RPMI7951 (cell line): ENCODE measurements at places on chromosomes 13 and 19. TPM values are rescaled to one million over a fixed set of nuclear protein-coding genes. Genes with fewer than 3 reads are reported as not detected.

Gene PROZ
- total RNA-seq: not detected in 2 replicates

Gene GAPDHS
- 0.20 TPM in 1 of 2 replicates, not detected in the other for total RNA-seq

Gene ELAVL3
- total RNA-seq: not detected in 2 replicates

Gene ZNF45
- total RNA-seq: 14.3 and 20.1 TPM in 2 replicates

Gene LPAR6
- total RNA-seq: 10.4 and 11.4 TPM in 2 replicates

Gene KPTN
- total RNA-seq: 6.6 and 12.1 TPM in 2 replicates

Gene C13orf46
- total RNA-seq: 0.10 TPM in 1 of 2 replicates, not detected in the other

Gene LILRA2
- total RNA-seq: not detected in 2 replicates

Gene S1PR5
- 0.29 TPM in 1 of 2 replicates, not detected in the other for total RNA-seq

Gene ZNF256
- total RNA-seq: 2.7 and 4.6 TPM in 2 replicates

Gene CATSPERD
- not detected in 2 replicates for total RNA-seq

Gene LGALS7B
- total RNA-seq: not detected in 2 replicates

Gene RELB
- total RNA-seq: 7.2 and 9.9 TPM in 2 replicates

Gene APOC4
- total RNA-seq: not detected in 2 replicates

Gene NLRP9
- total RNA-seq: not detected in 2 replicates

Gene DLEU7
- 0.12 TPM in 1 of 2 replicates, not detected in the other for total RNA-seq

Gene ZNF442
- total RNA-seq: 1.6 and 2.1 TPM in 2 replicates

Gene ARL11
- not detected in 2 replicates for total RNA-seq

Gene FFAR3
- not detected in 2 replicates for total RNA-seq

Gene ZNF491
- total RNA-seq: 1.9 and 2.5 TPM in 2 replicates

Gene ZNF729
- total RNA-seq: not detected in 2 replicates

Gene ZNRF4
- total RNA-seq: not detected in 2 replicates

Gene PTPRS
- 44.9 and 45.8 TPM in 2 replicates for total RNA-seq

Gene CD37
- not detected in 2 replicates for total RNA-seq

Gene TNFRSF19
- total RNA-seq: 39.2 and 44.5 TPM in 2 replicates

Gene SRRM5
- 0.10 and 0.12 TPM in 2 replicates for total RNA-seq

Gene CYP4F8
- total RNA-seq: not detected in 2 replicates

Gene CDX2
- not detected in 2 replicates for total RNA-seq

Gene SF3A2
- 18.9 and 24.7 TPM in 2 replicates for total RNA-seq

Gene KATNAL1
- total RNA-seq: 22.7 and 25.2 TPM in 2 replicates

Gene ERICH4
- total RNA-seq: not detected in 2 replicates

Gene TMPRSS9
- 0.10 TPM in 1 of 2 replicates, not detected in the other for total RNA-seq

Gene ZNF285
- total RNA-seq: 3.1 and 3.8 TPM in 2 replicates

Gene AMH
- total RNA-seq: 0.48 TPM in 1 of 2 replicates, not detected in the other

Gene PGLYRP2
- total RNA-seq: not detected in 2 replicates

Gene CYP2A6
- total RNA-seq: not detected in 2 replicates

Gene MYCBP2
- total RNA-seq: 29.6 and 31.2 TPM in 2 replicates

Gene SLC17A7
- 0.84 and 1.9 TPM in 2 replicates for total RNA-seq

Gene TLE2
- not detected in 2 replicates for total RNA-seq
